ENCODE measurements at places on chromosomes 4 and X.

DNA sequence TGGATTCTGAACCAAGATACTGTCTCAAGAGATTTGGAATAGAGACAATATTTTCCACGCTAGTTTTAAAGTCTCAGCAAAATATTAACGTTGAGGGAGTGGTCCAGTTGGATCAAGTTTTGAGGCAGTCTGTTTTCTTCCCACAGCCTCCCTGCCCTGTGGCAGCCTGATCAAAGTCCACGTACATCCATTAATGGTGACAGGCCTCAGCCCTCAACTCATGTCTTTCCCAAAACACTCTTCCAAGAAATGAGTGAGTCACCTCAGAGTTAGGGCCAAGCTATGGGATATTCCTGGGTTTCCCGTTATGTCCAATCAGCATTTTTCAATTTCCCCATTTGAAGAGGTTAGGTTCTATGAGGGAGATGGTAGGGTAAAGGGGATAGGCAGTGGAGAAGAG lies 28.5 kb downstream of the EGFL6 start:
- no peak for DNase-seq

- no peak for DNase-seq
These were observed 103.1 kb upstream of the BMP3 start for GRCh38 chr4:80927420-80927819.

DNA sequence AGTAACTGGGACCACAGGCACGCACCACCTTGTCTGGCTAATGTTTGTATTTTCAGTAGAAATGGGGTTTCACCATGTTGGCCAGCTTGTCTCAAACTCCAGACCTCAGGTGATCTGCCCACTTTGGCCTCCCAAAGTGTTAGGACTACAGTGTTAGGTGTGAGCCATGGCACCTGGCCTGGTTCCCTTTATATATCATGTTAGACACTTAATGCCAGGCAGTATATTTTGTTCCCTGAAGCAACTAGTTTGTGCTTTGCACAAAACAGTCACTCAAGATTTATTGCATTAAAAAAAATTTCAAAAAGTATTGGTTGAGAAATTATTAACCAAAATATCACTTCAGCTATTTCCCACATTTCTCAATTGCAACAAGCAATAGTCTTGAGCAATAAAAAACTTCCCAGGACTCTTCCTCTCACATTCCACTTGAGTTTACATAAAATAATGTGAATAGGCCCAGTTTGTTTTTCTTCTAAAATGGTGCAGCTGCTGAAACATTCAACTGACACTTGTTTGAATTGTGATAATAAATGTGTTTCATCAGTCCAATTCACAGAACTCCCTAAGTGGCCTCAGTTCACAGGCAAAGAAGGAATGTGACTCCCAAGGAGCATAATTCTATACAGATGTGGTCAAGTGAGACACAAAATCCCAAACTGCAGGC lies 22.7 kb downstream of the CXCL1 start:
- DNase-seq = no peak

- DNase-seq = no peak
These were observed 28.3 kb upstream of the SMS start for GRCh38 chrX:21912220-21912619.

GRCh38 chrX:46814966-46815365 lies 21.9 kb upstream of the RP2 start:
- no peak for DNase-seq

All from stimulated activated CD8-positive, alpha-beta memory T cell treated with anti-CD3 and anti-CD28 coated beads, Interleukin-4, amount 100 ng/mL, for 1 hour (primary cell).